ENCODE measurements at places on chromosomes 4 and X.
A peak's percentile ranks its signal among the peaks of the same experiment; 100 is the strongest.

DNA sequence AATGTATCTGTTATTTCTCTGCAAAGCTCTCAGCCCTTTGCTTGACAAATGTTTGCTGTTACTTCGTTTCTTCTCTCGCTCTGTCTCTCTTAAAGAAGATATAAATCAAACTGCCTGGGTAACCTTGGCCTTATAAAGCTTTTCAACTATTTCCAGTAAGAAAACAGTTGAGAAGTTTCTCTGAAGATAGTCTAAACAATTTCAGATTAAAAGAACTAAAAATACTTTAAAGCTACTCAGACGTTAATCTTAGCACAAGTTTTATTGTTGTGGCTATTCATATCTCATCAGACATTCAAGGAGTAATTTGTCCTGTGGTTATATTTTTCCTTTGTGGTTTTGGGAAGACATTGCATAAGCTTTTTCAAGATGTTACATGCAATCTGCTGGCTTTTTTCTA lies 22.6 kb downstream of the HOPX start:
- ATAC-seq, result no peak

DNA sequence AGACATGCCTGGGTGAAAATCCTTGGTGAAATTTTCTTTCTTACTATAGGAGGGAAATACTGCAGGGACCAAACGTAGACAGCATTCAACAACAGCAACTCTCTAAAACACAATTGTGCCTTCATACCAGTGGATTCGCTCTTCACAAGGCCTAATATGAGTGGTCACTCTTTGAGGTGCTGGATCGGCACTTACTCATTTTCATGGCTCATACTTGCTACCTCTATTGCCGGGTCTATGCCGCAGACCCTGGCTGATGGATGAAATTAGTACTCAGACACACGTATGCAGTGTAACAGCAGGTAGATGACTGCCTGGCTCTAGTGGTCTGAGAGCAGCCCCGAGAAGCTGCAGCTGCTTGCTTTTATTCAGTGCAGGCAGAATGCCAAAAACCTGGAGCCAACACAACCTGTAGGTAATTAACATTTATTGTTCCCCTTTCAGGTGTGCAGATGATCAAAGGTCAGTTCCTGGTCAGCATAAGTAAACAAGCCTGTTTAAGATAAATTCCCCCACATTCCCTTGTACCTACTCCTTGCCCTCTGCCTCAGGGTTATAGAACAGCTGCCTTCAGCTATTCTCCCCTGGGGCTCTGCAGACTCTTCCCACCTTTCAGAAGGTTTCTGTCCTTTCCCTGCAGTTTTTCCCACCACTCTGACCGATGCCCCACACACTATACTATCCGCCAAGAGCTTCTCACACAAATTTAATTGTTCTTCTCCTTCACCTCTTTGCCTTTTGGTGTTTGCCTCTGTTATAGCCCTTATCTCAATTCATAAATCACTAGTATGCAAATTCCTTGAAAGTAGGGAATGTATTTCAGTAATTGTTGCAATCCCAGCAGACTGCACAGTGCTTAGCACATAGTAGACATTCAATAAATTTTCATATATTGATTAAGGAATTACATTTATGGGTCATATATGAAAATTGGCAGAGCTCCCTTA lies 210.0 kb downstream of the SPANXN3 start:
- ATAC-seq, result no peak

DNA sequence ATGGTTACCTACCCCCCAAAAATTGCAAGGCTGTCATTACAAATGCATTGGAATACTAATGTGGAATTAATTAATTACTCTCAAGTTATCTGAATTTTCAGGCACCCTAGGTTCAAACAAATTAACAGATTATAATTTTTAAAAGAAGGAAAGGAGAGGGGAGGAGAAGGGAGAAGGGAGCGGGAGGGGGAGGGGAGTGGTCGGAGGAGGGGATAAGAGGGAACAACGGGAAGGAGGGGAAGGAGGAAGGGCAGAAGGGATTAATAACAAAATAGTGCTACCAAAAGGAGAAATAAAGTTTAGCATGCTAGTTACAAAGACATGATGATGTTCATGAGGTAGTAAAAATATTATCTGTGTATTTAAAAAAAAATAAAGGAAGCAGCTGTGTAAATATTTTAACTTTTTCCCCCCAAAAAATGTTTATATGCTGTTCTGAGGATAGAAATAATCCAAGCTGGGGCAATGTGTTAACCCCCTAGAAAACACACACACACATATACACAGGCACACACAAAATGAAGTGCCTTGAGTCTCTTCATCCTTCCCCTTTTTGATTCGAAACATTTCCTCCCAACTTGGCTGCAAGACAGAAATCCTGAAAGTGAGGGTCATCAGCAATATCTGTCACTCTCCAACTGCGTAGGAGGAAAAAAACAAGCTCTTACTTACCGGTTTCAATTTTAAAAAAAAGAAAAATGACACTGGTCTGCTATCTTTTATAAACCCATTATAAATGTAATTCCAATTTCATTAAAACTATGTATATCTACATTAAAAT lies 58.8 kb downstream of the PPP3CA start:
- no peak for ATAC-seq

DNA sequence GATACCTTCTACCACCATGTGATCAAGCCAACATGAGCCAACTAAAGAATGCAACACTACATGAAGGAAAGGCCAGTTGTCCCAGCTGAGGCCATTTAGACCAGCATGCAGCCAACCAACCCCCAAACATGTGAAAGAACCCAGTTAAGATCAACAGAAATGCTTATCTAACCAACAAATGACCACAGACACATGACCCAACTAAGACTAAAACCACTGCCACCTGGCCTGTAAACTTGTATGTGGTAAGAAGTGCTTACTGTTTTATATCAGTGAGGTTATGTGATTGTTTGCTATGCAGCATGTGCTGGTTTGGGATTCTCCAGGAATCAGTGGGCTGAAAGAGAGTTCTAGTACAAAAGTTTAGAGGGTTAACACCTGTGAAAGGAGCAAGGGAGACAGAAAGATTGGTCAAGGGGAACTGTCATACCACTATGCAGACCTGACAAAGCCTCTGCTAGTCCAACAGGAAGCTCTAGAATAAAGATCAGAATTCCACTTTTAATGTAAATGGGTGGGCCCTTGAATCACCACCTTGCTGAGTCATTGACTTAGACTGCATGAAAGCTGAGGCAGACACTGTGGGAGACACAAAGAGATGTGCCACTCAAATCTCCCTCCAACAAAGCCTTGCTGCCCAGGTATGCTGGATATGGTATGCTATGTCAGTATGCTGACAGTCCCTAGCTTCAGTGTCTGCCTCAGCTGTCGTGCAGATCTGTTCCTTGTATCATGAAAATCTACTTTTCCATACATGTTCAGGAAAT lies 6.1 kb upstream of the SH3D19 start:
- peak; percentile 18 for ATAC-seq

GRCh38 chr4:4355302-4355701 lies 31.6 kb upstream of the NSG1 start:
- no peak for ATAC-seq

DNA sequence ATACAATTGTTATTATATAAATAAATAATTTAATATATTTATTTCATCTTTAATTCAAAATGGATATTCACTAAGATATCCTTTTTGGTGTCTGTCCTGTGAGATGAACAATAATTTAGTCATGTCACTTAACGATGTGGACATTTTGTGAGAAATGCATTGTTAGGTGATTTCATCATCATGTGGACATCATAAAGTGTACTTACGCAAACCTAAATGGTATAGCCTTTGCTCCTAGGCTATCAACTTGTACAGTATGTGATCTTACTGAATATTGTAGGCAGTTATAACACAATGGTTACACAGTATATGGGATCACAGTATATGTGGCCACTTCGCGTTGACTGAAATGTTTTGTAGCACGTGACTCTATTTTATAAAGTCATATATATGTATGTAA lies 20.2 kb upstream of the CHRNA9 start:
- no peak for ATAC-seq

GRCh38 chr4:156901871-156902270 lies 69.7 kb downstream of the PDGFC start:
- peak; percentile 81 for ATAC-seq

GRCh38 chrX:103201041-103201440 lies 13.9 kb upstream of the BEX4 start:
- ATAC-seq, result no peak

DNA sequence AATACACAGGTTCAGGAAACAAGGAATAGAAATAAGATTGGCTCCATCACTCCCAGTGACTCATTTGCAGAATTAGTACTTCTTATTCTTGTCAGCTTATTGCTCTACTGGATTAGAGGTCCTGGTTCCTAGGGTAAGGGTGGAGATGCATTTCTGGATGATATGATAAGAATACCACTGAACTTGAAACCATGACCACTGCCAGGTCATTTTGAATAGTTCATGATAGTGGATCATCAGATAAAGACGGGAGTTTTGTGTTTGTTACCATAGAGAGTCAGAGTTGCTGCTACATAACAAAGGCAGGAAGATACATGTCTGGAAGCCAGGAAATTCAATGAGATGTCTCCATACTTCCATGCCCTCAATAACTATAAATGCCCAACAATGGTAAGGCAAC lies 109.2 kb upstream of the FAT1 start:
- ATAC-seq, result no peak

DNA sequence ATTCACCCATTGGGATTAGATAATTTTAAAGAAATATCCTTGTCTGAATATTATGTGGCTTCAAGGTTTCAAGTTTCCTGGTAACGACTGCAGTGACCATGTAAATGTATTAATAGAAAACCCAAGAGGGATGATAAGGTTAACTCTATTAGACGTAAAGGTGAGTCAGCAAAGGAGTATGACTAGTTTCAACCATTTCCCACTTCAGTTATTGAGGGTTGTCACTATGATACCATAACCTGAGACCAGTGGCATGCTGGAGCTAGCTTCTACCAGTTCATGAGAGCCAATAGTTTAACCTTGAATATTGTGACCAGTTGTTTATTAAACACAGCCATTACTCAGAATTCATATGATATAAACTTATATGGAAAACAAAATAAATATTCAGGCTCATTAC lies 270.1 kb downstream of the TMA16 start:
- no peak for ATAC-seq

DNA sequence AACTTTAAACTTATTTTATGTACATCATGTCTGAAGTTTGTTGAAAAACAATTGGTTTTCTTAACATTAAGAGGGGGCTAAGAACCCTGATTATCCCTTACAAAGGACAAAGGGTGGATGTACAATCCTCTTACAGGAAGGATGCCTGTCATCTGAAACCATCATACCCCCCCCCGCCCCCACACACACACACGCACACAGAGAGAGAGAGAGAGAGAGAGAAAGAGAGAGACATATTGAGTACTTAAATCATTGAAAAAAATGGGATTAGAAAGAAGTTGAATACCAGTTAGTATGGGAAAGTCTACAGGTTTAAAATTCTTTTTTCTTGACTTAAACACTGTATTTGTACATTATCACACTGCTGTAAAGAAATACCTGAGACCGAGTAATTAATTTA lies 10.9 kb upstream of the PGM2 start:
- no peak for ATAC-seq

DNA sequence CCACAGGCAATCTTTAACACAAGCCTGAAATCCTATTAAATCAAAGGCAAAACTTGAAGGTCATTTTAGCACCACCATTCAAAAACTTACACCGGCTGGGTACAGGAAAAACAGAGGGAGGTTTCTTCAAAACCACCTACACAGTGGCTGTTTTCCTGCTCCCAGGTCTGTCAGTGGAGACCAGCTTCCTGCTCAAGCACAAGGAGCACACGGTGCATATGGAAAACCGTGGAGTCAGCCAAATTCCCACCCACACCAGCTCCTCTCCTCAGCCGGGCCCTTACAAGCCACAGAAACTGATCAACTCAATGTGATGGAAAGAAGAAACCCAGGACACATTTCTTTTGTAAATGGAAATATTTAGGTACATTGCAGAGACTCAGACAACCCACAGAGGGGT lies 14.3 kb upstream of the FAM241A start:
- ATAC-seq, result peak; percentile 58

DNA sequence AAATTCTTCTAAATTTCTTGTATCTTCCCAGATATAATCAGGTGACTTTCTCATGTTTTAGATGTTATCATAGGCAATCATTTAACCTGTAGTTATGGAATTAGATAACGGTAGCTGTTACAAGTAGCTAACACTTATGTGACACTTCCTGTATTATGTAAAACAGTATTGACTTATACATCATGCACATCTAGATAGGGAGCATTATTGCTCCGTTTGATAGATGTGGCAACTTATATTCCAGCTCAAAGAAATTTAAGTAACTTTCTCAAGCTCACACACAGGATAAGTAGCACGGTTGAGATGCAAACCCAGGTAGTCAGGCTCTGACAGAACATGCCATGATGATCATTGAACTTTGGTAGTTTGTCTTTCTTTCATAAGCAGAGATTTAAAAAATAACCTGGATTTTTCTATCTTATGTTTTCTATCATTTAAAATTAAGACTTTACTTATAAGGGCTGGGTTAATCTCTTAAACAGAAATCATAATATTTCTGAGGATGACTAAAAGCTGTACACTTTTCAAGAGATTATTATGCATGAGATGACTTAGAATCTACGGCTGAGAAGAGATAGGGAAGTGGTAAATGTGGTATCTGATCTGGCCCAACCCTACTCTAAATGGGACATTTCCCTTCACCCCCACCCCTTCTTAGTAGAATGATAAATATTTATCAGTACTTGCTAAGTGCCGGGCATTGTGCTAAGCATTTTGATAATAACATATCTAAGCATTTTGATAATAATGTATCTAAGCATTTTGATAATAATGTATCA lies 69.1 kb upstream of the HPGD start:
- no peak for ATAC-seq

DNA sequence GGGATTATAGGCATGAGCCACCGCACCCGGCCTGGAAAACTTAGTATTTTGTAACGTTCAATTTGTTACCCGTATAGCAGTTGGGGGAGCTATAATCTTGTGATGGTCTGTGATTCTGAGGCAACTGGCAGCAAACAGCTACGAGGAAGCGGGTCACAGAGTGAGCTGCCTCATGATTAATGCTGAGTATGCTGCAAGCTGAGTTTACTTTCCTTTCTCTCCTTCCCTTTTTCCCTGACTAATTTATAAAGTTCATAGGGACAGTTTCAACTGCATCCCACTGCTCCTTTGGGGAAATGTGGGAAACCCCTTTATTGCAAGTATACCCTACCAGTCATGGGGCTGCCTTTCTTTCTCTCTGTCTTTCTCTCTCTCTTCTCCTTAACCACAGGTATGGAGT lies 17.7 kb upstream of the ELOVL6 start:
- ATAC-seq, result no peak

DNA sequence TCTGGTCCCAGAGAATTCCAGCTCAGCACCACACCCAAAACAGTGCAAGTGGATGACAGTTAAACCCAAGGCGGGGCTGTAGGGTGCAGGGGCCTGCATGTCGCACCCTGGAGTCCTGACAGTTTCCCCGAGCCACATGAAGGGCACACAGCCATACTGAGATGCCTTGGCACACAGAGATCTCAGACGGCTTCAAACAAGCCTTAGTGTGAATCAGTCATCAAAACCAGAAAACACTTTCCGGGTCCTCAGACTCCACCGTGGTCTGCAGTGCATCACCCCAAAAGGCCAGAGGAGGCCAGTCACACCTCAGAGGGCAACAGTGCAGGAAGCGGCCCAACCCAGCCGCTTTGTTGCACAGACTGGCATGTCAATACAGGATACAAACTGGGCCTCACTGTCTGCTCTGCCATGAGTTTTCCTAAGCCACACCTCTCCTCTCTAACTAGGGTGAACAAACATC lies 64.6 kb upstream of the ENPP6 start:
- peak; percentile 49 for ATAC-seq

- ATAC-seq, result no peak
Measured at GRCh38 chr4:174036576-174036975, 246.9 kb downstream of the FBXO8 start.

- no peak for ATAC-seq
Measured at GRCh38 chrX:25004040-25004439, 11.7 kb downstream of the ARX start.
